ENCODE measurements at places on chromosomes 7 and 10.

DNA sequence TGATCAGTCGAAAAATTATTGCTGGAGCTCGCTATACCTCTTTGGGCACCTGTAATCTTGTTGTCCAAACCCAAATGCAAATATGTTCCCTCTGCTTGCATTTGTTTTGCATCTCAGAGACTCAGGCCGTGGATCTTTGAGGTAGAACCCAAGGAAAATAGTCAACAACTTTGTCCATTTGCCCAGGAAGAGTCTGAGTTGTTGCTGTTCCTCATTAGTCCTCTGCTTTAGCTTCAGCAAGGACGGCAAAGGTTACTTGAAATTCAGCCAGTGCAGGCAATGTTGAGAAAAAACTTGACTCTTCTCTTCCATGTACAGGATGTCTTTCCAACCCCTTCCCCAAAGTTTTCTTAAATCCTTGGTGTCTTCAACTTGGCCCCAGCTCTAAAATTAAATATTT lies 45.8 kb downstream of the PDK4 start:
- no peak for DNase-seq

- no peak for DNase-seq
Measured at GRCh38 chr10:24467136-24467535, 256.6 kb downstream of the ARHGAP21 start.

DNA sequence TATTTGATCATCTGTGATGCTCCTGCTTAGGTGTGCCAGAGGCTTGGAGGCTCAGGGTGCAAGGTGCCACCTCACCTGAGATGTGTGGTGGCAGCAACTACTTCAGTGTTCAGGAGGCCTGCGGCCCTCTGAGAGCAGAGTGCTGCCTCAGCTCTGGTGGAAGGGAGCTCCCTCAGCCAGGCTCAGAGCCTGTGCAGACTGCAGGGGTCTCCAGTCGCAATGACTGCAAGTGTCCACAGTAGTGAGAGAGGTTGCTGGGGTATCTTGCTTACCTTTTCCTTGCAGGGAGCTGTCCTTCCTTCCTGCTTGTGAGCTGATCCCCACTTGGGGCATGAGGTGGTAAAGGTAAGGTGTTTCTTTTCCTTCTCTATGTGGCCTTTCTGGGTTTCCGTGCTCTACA lies 131.0 kb upstream of the GAD2 start:
- DNase-seq: no peak

DNA sequence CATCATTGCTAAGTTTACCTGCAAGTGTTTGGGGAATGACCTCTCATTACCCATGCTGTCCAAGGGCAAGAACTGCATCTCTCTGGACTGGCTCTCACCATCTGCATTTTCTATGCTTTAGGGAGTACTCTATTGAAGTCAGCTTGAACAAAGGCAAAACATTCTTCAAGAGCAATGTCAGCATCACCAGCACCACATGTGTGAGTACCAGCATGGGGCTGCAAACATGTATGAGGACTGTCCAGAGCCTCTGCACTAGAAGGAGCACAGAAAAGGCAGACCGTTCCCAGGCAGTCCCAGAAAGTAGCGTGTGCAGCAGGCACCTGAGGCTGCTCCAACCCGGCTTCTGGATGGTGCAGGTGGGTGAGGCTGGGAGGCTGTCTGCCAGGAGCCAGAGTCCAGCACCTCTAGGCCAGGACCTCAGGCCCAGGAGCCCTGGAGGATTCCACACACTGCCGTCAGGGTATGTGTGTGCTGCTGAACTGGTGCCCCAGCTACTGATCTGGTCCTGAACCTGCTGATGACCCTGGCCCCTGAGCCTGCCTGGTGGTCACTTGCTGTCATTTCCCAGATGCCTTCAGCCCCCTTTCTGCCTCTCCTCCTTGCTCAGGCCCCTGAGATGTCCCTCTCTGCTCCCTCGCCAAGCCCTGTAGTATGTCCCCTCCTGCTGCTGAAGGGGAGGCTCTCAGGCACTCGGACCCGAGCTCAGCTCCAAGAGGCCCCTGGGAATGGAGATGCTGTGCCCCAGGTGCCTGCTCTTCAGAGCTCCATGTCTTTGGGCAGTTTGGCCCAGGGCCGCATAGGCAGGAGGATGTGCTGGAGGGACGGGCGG lies 20.7 kb downstream of the ANTXRL start:
- no peak for DNase-seq

GRCh38 chr10:21702633-21703111 lies 168.6 kb downstream of the MLLT10 start:
- no peak for DNase-seq

GRCh38 chr7:85176197-85176596 lies 10.7 kb downstream of the SEMA3D start:
- no peak for DNase-seq

DNA sequence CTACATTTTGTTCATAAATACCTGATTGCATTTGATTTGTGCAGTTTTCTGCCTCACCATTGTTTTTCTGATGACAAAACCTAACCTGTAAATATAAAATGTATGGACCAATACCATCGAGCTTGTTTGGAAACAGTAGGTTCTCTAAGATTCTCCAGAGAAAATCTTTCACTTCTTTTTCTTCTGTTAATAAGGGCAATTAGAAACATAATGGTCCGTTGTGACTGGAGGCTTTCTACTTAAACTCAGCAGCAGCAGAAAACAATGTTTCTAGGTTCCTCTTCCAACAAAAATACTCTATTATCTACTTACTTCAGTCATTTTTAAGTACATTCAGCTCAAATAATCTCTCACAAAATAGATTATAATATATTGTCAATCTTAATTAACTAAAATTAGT lies 601.5 kb downstream of the PHTF2 start:
- no peak for DNase-seq
